CD4-positive, alpha-beta T cell treated with Interleukin-15 for 1 hour (primary cell): ENCODE measurements at places on chromosomes 5 and 9.

DNA sequence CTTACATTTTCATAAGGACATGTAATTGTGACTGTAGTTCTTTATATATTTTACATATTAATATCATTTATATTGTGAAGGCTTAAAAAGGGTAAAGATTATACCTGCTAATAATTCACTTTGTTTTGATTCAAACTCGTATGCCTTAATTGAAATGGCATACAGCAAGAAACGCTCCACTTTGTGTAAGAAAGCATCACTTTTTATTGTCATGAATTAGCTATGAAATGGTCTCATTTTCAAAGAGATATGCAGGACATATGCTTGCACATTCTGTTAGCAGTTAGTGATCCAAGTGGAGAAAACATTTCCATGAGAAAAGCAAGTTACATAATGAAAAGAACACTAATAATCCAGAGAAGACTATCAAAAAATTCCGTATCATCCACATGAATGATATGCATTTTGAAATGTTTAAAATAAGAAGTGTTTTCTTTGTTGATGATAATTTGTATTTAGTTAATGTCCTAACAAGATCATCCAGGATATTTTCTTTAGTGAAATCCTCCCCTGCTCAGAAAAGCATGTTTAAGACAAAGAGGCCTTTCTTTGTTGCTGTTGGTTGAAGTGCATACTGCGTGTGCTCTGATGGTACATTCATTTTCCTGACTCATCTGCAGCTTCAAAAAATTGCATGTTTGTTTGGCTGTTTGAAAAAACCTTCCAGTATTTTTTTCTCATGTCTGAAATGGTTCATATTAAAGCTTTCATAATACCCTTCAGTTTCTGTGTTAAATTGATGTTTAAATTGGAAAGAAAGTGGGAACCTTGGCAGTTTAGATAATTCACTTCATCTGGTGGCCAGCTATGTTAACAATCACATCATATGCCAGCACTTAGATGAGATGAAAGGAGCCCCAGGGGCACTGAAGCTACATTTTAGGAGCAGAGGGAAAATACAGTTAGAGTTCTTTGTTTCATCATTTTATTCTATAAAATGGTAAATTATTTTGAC is 242.2 kb downstream of the CSNK1G3 start:
- DNase-seq = no peak

DNA sequence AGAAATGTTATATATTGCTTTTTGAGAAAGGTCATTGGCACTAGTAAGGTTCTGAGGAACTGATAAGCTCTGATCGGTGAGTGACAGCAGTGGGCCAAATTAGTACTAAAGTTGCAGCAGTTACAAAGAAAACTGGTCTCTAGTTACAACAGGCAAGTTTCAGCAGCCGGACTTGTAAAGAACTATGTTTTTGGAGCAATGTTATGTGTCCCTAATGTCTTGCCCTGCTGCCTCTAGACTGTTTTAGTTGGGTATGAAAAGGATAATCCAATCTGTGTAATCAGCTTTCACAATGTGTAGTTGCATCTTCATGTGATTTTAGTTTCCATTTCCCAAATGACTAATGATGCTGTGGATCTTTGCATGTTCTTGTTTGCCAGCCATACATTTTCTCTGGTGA is 113.5 kb downstream of the CAMK4 start:
- no peak for DNase-seq

DNA sequence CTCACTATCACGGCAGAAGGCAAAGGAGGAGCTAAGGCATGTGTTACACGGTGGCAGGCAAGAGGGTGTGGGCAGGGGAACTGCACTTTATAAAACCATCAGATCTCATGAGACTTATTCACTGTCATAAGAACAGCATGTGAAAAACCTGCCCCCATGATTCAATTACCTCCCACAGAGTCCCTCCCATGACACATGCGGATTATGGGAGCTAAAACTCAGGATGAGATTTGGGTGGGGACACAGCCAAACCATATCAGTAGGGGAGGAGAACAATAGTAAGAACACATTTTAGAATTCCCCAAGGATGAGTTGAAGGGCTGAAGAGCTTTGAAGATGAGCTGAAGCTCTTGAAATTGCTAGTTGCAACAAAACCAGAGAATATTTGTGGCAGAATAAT is 287.9 kb downstream of the SMARCA2 start:
- no peak for DNase-seq

GRCh38 chr9:130015353-130016019 is 27.5 kb downstream of the FNBP1 start:
- DNase-seq = no peak

GRCh38 chr5:116652196-116652729 is 77.6 kb upstream of the SEMA6A start:
- DNase-seq = no peak

DNA sequence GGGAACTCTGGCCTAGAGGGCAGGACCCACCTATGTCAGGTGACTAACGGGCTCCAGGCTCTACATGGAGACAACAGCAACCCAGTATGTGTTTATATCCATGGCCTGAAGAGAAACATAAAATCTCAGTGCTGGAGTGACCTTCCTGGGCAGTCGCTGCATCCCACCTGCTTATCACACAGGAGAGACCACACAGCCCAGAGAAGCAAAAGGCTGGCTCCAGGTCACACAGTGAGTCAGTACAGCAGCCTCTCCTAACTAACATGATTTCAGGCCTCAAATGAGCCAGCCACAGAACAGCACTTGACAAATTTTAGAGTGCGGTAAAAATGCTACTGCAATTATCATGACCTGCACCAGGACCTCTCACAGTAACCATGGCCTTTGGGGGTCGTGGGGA is 54.0 kb upstream of the TGFBR1 start:
- DNase-seq = no peak

- DNase-seq = no peak
These were observed 3.4 kb upstream of the MYORG start for GRCh38 chr9:34380034-34380510.

GRCh38 chr9:3467593-3468219 is 58.1 kb downstream of the RFX3 start:
- DNase-seq = peak; percentile 69

GRCh38 chr5:110309222-110309621 is 417.2 kb downstream of the TMEM232 start:
- DNase-seq = no peak

DNA sequence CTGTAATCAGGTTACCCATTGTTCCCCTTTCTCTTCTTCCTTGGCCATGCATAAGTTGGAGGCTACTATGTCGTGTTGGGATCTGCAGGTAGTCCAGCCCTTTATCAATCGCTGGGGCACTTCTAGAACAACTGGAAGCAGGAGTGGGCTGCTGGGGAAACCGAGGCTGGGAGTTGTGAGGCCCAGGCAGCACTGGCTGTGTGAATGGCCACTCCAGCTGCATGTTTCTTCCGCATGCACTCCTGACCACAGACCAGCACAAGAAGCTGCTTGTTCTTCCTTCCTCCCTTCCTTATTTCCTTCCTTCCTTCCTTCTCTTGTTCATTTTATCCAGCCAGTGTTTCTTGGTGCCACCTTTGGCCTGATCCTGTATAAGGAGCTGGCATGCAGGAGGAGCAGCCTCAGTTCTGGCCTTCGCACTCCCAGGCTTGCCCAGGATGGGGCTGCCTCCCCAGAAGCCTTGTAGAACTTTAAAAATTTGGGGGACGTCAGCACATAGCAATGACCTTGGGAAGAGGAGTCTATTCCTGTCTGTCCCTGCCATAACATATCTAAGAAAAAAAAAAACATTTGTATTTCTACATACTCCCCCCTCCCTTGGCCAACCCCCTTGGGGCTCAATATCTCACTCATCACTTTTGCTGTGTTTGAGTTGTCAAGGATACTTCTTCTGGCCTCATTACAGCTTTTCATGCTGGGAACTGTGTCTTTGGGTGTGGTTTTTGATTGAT is 20.8 kb upstream of the CXCL14 start:
- DNase-seq = no peak

- no peak for DNase-seq
These were observed 12.0 kb upstream of the NKX2-5 start for GRCh38 chr5:173247041-173247440.

- no peak for DNase-seq
These were observed 8.4 kb downstream of the MATR3 start for GRCh38 chr5:139301808-139302499.

DNA sequence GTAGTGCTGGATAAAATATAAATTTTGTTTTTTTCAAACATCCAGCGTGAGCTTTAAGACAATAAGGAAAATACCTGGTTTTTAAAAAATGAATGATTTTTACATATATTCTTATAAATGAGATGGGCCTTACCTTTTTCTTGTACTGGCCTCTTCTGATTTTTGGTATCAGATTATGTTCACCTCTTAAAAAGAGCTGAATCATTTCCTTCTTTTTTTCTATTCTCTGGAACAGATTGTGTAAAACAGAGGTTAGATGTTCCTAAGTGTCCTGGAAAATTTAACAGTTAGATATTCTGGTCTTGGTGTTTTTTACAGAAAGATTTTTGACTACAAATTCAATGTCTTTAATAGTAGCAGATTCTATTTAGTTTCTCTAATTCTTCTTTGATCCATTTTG is 74.6 kb downstream of the NDUFAF2 start:
- DNase-seq = no peak

DNA sequence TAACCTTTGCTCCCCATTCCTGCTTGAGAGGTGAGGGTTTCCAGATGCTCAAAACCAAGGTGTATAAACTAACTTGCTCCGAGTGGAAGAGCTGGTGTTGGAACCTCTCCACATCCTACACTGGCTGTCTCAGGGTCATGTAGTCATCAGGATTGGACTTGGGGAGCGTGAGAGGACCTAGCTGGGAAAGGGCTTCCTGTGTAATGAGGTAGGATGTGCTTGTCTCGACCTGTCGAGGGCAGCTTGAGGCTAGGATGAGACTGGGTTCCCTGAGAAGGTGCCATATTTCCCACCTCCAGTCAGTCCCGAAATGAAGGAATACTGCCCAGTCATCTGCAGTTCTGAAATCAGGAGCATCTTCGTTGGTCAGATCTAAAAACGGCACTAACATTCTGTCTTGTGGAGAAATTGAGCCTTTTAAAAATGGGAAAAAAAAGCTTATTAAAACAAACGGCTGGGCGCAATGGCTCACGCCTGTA is 1.3 kb downstream of the CCNI2 start:
- no peak for DNase-seq

- no peak for DNase-seq
These were observed 325.1 kb upstream of the PRR16 start for GRCh38 chr5:120139039-120139438.

- no peak for DNase-seq
These were observed 212.4 kb upstream of the DMRT1 start for GRCh38 chr9:629146-629545.

DNA sequence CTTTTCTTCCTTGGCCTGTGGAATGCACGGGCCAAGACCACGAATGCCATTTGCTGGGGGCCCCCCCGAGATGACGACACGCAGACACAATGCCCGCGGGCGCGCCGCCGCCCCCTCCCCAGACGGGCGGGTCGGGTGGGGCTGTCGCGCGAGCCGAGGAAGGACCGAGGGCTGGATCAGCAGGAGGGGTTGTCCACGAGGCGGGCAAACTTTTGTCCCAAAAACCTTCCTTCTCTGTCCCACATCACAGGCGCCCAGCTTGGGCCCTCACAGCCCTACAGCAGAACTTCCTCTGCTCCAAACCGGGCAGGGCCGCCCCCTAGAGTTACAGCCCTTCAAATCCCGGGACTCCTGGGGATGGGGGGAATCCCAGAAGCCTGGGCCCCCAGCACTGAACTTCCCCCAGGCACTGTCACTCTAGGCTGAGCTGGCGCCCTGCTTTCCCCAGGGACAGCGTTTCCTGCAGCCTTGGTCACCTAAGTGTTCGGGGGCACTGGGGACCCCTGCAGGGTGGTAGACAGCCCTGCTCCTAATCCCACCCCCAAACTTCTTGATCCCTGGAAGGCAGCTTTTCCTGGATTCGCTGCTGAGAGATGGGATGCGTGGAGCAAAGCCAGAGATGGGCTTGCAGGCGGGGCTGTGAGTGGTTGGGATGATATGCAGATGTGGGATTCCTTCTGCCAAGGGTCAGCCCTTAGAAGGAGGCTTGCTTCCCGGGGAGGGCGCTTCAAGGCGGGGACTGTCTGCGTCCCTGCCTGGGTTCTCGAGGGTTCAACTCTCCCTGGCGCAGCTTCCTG is 980 bp downstream of the COL5A1 start:
- no peak for DNase-seq

GRCh38 chr5:73266176-73266738 is 93.3 kb downstream of the TMEM174 start:
- DNase-seq = no peak

DNA sequence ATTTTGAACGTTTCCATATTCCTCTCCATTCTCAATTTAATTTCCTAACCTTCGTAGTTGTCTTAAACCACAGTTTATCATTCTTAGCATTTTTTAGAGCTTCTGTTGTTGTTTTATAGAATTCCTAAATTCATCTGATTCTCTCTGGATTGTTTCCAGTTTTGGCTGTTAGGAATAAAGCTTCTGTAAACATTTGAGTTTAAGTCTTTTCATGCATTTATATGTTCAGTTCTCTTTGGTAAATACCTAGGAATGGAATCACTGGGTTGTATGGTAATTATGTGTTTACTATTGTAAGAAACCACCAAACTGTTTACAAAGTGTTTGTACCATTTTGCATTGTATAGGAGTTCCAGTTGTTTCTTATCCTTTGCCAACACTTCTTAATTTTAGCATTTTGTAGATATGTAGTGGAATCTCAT is 29.7 kb downstream of the GPR21 start:
- DNase-seq = no peak

GRCh38 chr5:157464519-157465171 is 4.6 kb downstream of the NIPAL4 start:
- peak; percentile 52 for DNase-seq

- DNase-seq = no peak
These were observed 2.2 kb downstream of the RAD23B start for GRCh38 chr9:107285286-107285685.

GRCh38 chr9:82263619-82264018 is 275.0 kb downstream of the SPATA31D1 start:
- no peak for DNase-seq

DNA sequence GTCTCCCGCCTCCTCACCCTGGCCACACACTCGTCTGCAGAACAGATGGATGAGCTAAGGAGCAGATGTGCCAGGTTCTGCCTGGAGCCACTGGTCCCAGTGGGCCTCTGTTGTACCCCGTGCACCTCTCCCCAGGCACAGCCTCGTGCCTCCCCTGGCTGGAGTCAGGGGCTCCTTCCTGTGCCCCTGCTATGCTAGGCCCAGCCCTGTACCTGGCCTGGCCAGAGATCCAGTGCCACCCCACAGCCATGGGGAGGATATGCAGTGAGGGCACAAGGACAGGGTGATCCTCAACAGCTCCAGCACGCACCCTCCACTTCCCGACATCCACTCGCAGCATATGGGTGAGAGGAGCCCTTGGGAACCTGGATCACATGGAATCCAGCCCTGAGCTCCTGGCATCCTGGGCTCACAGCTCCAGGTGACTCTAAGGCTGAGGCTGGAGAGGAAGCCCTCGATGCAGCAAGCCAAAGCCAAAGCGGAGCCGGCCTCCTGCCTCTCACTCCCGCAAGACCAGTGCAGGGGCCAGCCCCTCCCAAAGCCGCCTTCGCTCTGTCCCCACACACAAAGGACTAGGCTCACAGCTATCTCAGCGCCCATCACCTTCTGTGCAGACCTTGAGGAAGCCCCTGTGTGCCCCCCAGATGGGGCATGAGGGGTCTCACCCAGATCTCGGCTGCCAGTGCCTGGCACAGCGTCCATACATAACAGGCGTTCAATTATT is 23.7 kb upstream of the ADAMTS2 start:
- no peak for DNase-seq

GRCh38 chr9:111036429-111036789 is 1.9 kb downstream of the LPAR1 start:
- peak; percentile 22 for DNase-seq
